Stimulated activated CD4-positive, alpha-beta T cell treated with anti-CD3 and anti-CD28 coated beads, TNF-alpha, amount 100 ng/mL, for 48 hours (primary cell): ENCODE measurements at places on chromosomes 5 and 9.

- DNase-seq: no peak
Observed at GRCh38 chr9:137236936-137237421, 4.1 kb upstream of the TUBB4B start.

- DNase-seq: no peak
Observed at GRCh38 chr9:99039505-99040182, 65.3 kb upstream of the TGFBR1 start.

DNA sequence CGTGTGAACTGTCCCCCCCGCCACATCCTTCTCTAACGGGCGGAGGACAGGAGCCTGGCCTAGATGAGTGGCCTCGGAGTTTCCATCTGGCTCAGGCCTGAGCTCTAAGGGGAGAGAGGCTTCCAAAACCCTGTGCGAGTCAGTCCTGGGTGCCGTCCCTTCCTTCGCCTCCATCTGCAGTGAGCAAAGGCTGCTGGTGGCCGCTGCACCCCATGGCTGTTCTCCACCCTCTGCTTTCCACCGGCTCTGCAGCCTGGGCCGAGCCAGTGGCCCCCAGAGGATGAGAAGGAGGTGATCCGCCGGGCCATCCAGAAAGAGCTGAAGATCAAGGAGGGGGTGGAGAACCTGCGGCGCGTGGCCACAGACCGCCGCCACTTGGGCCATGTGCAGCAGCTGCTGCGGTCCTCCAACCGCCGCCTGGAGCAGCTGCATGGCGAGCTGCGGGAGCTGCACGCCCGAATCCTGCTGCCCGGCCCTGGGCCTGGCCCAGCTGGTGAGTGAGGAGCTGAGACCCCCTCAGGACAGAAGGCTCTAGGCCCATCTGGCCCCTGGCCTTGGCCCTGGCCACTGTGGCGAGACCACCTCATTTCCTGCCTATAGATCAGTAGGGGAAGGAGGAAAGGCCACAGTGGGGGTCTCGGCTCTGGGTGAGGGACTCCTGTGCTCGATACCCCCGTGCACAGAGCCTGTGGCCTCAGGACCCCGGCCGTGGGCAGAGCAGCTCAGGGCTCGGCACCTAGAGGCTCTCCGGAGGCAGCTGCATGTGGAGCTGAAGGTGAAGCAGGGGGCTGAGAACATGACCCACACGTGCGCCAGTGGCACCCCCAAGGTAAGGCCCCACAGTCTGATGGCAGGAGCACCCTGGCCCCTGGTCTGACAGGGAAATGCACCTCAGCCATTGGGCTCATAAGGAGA, 3.0 kb downstream of the PKN3 start:
- DNase-seq: no peak

DNA sequence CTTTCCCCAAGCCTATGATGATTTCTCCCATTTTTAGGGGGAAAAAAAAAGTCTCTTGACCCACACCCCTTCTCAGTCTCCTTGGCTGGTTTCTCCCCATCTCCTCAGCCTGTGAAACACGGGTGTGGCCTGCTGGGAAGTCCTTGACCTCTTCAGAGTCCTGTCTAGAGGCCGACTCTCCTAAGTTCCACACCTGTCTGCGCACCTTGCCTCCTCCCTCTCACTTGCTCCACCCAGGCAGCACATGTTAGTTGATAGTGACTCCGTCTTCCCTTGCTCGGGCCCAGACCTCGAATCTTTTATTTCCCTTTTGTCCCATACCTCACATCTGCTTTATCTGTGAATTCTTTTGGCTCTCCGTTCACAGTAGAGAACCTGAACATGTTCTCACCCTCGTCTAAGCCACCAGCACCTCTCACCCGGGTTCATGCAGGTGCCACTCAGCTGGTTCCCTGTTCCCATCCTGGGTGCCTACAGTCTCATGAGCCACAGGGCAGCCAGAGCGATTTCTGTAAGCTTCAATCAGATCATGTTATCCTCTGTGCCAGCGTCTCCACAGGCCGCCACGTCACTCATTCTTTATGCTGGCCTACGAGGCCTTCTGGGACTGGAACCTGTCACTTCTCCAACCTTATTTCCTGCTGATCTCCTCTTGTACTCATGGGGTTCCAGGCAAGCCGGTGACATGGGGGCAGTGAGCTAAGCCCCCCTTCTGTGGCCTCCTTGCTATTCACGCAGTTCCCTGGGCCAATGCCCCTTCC, 51.7 kb upstream of the LRRTM2 start:
- no peak for DNase-seq

- no peak for DNase-seq
Observed at GRCh38 chr9:37668116-37668601, 17.4 kb downstream of the FRMPD1 start.
